Frontal cortex (tissue), 4 donors: ENCODE measurements at places on chromosomes 7 and 10. TPM values are rescaled to one million over a fixed set of nuclear protein-coding genes. Genes with fewer than 3 reads are reported as not detected.

RAMP3 gene
- 5.7 TPM for total RNA-seq

PAX4 gene
- not detected for total RNA-seq

ACBD7 gene
- total RNA-seq, result 10.6 TPM

PRTFDC1 gene
- 29.8 TPM for total RNA-seq

TMEM176B gene
- 2.4 TPM for total RNA-seq

IFIT2 gene
- total RNA-seq, result 3.3 TPM

PPP1R17 gene
- 2.9 TPM for total RNA-seq

DNA sequence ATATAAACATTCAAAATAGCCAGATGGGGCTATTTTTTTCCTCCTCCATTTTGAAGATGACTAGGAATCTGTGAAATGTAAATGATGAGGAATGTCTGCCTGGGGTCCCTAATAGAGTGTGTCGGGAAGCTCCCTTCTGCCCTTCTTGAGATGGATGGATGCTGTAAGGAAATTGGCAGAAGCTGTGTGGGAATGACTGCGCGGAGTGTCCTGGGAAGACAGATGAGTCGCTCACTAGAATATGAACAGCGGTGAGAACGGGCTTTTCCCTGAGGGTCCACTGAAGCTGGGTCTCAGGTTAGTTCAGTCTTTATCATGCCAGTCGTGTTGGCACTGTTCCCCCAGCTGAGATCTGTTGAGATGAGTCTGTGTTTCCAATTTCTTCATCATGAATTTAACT lies 75.1 kb upstream of the PLPP4 start:
- no peak for DNase-seq

DNA sequence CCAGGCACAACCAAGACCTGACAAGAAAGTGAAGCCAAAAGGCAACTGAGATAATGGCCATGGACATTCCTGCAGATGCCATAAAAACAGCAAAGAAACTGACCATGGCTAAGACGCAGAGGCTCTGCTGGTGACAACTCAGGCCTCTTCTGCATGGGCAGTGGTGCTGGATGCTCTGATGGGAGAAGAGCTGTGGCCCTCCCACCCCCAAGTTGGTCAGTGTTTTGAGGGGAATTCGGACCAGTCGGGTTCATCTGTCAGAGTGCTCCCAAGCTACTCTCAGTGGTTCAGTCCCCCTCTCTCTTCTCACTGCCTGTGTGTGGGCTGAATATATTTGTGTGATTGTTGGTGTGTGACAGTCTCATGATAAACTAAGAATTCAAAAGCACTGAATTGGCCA lies 79.0 kb upstream of the GPR26 start:
- no peak for DNase-seq

DNA sequence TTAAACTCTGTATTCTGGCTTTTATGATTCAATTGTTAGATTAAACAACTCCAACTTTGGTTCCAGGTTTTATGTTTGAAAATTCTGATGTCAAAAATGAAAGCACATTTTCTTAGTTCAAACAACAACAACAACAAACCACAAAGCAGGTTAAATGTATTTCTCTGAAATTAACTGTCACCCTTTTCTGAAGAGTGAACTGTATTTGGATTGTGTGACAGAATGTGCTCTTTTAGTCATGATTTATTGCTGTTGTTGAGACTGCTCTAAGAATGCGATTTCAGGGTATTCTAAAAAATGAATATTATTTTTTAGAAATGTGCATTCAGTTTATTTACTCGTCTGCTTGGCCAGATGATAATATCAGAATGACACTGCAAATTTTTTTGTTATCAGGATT lies 144.1 kb downstream of the GNAI1 start:
- no peak for DNase-seq

- DNase-seq, result no peak
These were observed 24.7 kb downstream of the DAGLB start for GRCh38 chr7:6422926-6423632.

DNA sequence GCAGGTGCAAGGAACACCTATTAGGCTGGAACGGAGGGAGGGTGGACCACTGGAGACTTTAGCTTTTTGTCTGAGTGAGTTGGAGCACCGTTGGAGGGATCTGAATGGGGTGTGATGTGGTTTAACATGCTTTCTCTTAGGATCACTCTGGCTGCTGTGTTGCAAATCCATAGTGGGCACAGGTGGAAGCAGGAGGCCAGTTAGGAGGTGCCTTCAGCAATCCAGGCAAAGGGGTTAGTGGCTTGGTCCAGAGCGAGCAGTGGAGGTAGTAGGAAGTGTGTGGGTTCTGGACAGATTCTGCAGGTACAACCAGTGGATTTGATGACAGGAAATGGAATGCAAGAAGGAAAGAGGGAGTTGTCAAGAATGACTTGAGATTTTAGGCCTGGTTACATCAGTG lies 95.0 kb downstream of the MMRN2 start:
- DNase-seq, result no peak

GRCh38 chr10:126160971-126161630 lies 227.2 kb downstream of the ADAM12 start:
- no peak for DNase-seq

- DNase-seq, result no peak
These were observed 91.0 kb upstream of the KMT2E start for GRCh38 chr7:104923010-104923421.

GRCh38 chr10:31353574-31353973 lies 34.6 kb downstream of the ZEB1 start:
- no peak for DNase-seq

DNA sequence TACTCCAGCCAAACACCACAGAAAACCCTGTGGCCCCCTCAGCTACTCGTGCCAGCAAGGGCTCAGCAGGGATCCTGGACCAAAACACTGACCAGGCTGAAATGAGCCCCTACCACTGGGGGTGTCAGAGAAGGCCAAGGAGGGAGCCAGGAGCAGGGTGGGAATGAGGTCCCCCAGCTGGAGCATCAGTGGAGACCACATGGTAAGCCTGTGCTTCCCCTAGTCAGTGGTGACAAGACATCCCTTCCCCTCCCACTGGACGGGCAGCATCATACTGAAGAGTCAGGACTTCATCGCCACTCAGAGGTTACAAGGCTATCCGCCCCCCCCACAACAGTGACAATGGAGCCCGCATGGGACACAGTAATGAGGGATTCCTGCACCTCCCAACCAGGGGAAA lies 99.6 kb downstream of the LHPP start:
- no peak for DNase-seq

DNA sequence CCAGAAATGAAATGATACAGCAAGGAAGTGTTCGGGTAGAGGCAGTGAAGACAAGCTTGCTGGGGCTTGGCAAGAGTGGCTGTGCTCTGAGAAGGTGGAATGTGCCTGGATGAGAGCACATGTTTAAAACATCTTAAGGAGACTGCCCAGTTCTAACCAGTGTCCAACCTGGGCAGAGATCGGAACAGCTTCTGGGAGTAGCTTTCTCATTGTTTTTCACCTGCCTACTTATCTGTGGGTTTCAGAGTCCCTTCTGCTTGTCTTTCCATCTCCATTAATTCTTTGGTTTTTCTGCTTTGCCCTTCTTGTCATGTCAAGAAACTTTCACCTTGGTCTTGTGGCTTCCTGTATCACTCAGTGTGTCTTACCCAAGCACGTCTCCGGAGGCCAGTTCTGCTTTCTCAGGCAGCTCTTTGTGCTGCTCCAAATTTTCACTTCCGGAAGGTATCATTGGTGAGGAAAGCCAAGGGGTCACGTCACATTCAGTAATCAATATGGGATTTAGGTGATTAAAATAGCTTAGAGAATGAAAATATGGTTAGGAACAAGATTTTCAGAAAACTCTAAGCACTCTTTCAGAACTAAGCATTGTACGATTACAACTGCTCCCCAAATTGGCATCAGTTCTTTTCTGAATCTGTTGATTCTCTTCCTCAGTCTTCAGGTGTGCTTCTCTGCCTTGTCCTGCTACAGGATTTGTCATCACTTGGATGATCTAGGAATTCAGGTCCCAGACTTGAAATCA lies 5.5 kb upstream of the LAMB4 start:
- DNase-seq, result no peak

GRCh38 chr10:46220872-46221538 lies 65.8 kb upstream of the ANTXRL start:
- DNase-seq, result no peak
